Stimulated activated CD8-positive, alpha-beta memory T cell treated with anti-CD3 and anti-CD28 coated beads, Interleukin-7, amount 100 ng/mL, for 1 hour (primary cell): ENCODE measurements at places on chromosomes 2 and 18.

DNA sequence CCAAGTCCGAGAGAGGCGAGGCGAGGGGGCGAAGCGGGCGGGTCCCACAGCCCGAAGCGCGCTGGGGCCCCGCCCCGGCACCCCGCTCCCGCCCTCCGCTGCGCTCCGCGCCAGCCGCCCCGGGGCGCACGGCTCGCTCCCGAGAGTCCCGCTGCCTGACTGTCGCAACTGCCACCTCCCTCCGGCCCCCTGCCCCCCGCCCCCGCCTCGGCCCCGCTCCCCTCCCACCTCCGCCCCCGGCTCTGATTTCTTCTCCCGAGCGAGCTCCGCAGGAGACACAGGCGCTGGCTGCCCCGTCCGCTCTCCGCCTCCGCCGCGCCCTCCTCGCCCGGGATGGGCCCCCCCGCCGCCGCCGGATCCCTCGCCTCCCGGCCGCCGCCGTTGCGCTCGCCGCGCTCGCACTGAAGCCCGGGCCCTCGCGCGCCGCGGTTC is at the start of gene WNT6:
TSS of gene WNT6 (plus strand) at position 250 of the 432 bp plus-strand sequence. CDS start 233 bp downstream, outside the sequence.
- DNase-seq: no peak

GRCh38 chr2:177989029-177989885 is 83.3 kb downstream of the PDE11A start:
- DNase-seq: no peak

DNA sequence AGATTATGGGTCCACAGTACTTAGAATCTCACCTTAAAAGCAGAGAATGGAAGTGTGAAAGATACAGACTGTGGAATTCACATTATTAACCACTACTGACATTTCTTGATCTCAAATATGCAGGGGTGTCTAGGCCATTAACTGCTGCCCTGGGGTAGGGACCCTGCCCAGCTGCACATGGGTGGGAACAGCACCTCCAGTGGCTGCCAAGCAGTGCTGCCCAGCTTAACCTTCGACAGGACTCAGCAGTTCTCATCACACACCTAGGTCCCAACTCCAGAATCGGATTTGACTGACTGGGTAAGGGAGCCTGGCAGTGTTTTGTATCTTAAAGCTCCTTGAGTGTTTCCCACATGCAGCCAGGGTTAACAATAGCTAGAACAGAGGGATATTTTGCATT is 14.9 kb downstream of the ERFE start:
- DNase-seq: no peak

DNA sequence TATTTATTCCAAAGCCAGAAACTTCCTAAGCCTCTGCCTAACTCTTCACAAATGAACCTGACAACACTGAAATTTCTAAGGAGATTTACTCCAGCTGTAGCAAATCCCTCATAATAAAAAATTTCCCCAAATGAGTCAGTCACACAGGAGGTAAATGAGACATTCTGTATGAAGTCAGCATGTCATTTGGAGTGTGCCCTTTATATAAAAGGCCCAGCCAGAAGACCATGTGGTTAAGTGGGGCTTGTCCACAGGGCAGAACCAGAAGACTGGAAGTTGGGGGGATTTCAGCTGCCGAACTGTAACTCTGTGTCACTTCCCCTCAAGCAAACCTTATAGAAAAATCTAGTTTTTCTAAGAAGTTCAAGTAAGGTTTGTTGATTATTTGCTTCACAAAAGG is 30.2 kb downstream of the NRP2 start:
- DNase-seq: no peak

GRCh38 chr2:204177977-204178522 is 241.5 kb downstream of the ICOS start:
- DNase-seq: peak; percentile 59

DNA sequence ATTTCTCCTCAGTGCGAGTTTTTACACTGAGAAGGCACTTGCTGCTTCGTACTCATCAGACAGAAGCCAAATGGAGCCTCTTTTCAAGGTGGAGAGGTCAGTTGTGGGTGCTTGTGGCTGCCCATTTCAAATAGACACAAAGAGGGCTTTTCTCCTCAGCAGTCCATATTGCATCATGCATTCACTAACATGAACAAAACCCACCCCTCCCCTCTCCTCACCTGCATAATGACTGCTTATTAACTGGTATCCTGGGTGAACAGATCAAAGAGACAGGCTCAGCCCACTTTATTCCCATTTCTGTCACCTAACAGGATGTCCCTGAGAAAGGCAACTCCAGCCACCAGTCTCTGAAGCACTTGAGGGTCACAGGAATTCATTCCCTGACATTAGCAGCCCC is 28.9 kb downstream of the KLF7 start:
- no peak for DNase-seq

DNA sequence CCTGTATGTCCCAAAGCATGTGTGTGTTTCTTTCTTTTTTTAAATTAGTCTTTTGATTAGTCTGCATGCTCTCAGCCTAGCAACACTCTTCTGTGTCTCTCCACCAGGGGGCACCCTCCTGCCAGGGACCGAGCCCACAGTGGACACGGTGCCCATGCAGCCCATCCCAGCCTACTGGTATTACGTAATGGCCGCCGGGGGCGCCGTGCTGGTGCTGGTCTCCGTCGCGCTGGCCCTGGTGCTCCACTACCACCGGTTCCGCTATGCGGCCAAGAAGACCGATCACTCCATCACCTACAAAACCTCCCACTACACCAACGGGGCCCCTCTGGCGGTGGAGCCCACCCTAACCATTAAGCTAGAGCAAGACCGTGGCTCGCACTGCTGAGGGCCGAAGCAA is 93.8 kb downstream of the NRP2 start:
- no peak for DNase-seq

DNA sequence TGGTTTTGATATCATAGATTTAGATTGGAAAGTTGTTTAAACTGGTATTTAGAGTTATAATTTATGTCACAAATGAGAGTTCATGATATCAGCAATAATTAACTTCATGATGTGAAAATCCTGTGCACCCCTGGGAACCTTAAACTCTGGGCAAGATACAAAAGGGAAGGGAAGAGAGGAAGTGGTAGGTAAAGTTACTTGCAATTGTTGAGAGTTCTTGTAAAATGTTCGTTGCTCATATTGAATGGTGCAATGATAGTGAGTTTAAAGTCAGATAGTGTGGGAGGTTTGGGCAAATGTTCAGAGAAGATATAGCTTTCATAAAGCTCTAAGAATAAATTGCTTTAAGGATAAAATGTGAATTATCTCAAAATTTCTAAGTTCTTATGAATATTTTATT is 75.4 kb downstream of the SP110 start:
- no peak for DNase-seq

- DNase-seq: no peak
Measured at GRCh38 chr18:42418121-42418520, 463.1 kb downstream of the PIK3C3 start.

- no peak for DNase-seq
Measured at GRCh38 chr2:174365571-174365970, 30.0 kb upstream of the SCRN3 start.

DNA sequence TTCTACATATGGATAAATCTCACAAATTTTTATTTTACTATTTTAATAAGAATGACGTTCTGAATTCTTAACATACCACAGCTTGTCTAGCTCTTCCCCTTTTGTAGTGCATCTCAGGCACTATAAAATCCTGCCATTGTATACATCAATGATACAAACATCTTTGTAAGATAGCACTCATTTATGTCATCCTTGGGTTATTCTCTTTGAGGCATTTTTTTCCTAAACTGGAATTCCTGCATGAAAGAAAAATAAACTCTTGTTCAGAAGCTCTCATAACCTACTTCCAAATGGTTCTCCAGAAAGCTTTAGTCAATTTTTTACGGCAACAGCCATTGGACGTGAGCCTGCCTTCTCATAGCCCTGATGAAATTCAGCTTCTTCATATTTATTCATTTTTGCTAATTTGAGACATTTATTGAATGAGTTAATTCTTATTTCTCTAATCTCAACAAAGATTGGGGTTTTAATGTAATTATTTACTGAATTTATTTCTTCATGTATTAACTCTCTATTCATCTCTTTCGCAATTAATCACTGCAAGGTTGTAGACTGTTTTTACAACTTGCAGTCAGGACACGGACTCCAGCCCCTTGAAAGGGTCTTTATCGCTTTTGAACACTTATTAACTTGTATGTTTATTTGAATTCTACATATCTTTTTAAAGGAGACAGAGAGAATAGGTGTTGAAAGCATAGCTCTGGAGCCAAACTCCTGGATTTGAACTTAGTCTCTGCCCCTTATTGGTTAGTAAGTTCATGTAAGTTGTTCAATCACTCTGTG is 57.6 kb upstream of the PARD3B start:
- DNase-seq: no peak
